ENCODE measurements at places on chromosomes 1 and 21.

DNA sequence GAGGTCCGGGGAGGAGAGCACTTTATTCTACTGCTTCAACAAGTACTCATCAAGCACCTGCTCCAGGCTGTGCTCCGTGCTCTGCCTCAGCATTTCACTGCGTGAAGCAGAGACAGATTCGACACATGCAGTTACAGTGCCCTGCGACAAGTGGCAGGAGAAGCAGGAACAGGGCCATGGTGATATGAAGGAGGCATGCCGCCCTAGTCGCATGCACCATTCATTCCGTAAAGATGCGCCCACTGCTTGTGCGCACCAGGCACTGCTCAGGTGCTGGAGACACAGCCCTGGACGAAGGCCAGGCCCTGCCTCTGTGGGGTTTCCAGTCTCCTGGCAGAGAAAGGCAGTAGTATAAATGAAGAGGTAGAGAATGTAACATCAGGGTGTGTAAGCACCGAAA, 206.6 kb downstream of the HIVEP3 start:
- no peak for DNase-seq

DNA sequence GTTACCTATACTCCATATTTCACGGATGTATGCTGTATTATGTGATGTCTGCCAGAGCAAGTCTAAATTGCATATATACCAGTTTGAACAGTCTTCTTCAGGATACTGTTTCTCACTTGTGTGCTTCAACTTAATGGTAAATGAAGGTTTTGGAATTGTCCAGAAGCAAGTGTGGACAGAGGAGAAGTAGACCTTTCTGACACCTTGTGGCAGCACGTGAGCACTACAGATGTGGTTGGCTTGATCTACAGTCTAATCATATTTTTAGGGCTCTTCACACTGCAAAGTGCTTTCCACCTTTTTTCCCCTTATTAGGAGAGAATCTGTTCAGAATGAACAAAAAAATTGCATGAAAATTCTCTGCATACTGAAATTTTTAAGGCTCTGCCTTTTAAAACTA, 10.9 kb downstream of the MORC3 start:
- DNase-seq = no peak

DNA sequence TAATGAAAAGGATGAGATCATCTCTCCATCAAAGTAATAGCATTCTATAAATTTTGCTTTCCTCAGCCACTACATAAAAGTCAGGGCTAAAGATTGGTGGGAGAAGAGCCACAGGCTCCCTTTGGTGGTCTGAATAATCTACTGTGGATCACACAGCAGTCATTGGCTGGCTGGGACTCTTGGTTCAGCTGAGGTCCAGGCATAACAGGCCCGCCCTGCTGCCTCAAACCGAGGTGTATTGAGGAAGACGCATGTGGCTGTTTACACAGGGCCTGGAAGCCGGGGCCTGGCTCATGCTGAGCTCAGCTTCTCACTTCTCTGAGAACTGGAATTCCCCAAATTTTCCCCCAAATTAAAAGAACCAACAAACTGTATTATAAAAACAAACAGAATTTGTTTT, 139.2 kb downstream of the PTPRC start:
- DNase-seq = no peak

GRCh38 chr1:154384650-154385489, 20.3 kb upstream of the IL6R start:
- no peak for DNase-seq

DNA sequence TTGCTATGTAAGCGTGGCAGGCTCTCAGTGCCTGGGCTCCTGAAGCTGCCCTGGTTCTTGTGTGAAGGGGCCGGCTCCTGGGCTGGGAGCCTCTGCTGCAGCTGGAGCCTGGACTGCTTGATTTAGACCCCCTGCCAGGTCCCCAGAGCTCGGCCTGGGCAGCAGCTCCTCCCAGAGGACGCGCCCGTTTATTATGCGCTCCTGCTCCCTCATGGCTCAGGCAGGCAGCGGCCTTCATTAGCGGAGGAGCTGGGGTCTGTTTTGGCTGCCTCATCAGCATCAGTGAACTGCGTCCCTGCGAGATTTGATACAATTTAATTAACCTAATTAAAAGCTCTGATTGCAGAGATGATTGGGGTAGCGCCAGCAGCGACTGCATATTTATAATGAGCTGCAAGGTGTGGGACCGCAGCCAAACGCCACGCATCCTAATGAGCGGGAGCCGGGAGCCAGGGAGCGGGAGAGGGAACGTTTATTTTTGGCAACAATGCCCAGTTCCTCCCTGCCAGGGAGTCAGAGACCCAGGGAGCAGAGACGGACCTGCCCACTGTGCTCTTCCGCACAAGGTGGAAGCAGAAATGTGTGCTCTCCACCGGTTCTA, 16.6 kb downstream of the UTP11 start:
- no peak for DNase-seq

- no peak for DNase-seq
Observed at GRCh38 chr1:229371624-229372023, 28.8 kb upstream of the CCSAP start.

GRCh38 chr21:14886001-14886400, 178.8 kb downstream of the NRIP1 start:
- no peak for DNase-seq

DNA sequence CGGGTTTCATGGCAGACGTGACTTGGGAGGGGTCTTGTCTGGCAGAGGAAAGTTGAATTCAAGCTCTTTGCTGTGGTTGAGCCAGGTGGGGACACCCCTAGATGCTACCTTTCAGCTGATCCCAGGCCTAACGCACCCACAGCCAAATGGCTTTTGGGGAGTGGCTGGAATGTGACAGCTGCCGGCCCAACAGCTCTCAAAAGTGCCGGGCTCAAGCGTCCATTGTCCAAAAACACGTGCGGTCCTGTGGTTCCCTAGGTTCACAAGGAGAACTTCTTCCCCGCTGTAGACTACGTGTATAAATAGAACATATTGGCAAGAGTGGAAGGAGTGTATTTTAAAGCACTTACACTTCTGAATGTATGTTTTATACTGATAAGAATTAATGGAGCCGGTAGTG, 87.1 kb upstream of the ARHGEF16 start:
- no peak for DNase-seq

GRCh38 chr1:3461934-3462275, 7.4 kb downstream of the ARHGEF16 start:
- DNase-seq = no peak

GRCh38 chr1:243917863-243918565, 68.0 kb upstream of the AKT3 start:
- no peak for DNase-seq

DNA sequence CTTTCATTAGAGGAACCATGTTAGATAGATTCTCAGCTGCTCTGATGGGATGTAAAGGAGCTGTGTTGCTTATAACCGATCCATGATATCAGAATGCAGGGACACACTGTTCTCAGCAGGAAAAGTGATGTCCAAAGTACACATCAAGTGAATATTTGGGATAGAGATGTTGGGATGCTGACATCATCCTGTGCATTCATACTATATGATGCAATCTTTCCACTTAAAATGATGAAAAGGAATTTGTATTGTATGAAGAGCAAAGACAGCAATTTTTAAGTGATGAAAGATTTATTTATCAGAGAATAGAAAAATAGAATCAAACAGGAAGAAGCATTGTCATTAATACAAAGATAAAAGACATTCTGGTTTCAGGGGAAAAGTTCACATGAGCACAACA, 110.1 kb downstream of the ERG start:
- no peak for DNase-seq

- DNase-seq = no peak
Observed at GRCh38 chr1:94888201-94888600, 38.7 kb downstream of the CNN3 start.

DNA sequence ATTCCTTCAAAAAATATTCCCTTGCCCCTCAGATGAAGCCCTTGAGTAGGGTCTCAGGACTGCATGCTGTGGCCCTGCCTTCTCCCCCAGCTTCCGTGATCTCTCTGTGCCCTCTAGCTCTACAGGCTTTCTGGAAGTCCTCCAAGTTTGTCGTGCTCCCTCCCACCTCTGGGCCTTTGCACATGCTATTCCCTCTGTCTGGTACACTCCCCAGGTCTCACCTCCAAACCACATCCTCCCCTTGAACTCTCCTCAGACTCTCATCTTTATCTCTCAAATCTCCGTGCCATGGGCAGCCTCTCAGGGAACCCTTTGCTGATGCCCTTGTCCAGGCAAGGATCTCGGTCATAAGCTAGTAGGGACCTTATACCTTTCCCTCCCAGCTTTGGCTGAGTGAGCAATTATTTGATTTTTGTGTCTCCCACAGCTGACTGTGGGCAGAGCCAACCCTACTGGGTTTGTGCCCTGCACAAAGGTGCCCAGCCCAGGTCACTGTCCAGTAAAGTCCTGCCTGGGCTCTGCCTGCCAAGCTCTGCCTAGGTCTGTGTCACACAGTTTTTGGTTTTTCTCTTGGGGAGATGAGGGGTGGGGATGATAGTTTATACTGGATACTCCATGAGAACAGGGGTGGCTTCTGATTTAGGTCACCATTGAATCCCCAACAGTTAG, 188.1 kb downstream of the ZNF281 start:
- DNase-seq = peak; percentile 79

- no peak for DNase-seq
Observed at GRCh38 chr1:44759077-44759476, 16.3 kb upstream of the RPS8 start.

GRCh38 chr1:29836651-29837646, 600.6 kb downstream of the PTPRU start:
- no peak for DNase-seq

GRCh38 chr1:177933881-177934280, 36.0 kb downstream of the SEC16B start:
- DNase-seq = no peak

- no peak for DNase-seq
Observed at GRCh38 chr1:218739426-218739825, 394.3 kb downstream of the TGFB2 start.

GRCh38 chr1:13762642-13763041, 62.7 kb downstream of the PRDM2 start:
- DNase-seq = no peak

- DNase-seq = no peak
Observed at GRCh38 chr1:63318201-63318979, 4.0 kb upstream of the FOXD3 start.

DNA sequence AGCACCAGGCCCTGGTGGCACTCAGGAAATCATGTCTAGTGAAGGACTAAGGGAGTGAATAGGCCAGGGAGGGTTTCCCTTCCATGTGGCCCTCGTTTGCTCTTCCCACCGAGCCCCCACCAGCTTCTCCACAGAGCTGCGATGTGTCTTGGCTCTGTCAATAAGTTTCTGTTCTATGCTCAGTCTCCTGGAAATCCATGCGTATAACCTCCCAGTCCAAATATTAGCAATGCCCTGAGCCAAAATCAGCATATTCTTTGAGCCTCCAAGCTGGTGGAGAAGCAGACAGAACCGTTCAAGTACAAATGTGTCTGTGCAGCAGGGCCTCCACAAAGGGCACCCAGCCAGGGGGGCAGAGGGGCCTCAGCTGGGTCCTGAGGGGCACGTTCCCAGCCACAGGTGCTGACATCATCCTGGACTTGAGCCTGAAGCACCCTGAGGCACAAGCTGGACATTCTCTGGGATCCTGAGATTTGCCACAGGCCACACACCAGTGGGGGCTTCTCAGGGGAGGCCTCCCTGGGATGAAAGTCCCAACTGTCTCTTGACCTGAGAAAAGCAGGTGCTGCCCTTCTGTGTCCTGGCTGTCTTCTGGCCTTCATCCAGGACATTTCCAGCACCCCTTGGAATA, 350.5 kb upstream of the VAMP3 start:
- DNase-seq = peak; percentile 24

DNA sequence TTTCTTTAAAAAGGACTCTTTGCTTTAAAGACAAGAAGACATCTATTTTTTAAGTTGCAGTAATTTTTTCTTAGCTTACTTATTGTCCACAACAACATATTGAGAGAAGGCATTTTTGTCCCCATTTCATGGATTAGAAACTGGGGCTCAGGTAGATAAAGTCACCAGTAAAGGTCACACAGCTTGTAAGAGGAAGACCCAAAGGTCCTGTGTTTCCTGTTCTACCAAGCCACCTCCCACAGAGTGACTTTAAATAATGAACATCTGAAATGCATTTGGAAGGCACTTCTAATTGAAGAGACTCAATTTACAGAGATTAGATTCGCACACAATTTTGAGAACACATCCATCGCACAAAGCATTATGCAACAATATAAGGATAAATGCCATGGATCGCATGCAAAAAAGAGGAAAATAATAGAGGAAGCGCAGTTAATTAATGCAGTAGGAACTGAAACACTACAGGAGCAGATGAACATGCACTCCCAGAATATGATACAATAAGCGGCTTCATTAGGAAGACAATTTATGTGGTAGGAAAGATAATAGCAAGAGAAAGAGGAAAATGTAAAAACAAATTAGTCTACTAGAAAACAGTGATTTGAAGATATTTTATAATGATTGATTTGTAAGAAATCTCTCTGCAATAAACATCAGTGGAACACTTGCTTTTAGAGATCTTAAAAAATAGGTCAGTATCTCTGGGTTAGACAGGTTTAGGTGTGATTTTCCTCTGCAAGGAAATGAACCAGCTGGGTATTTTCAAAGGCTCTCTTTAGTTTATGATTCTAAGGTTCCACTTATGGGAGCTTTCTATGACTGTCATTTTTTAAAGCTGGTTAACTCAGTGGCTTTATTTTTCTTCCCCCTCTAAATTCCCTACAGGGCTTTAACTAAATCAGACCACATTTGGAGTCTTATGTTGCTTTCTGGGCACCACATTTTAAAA, 27.1 kb upstream of the CD2 start:
- no peak for DNase-seq

- DNase-seq = no peak
Observed at GRCh38 chr1:5485436-5485835, 506.8 kb downstream of the NPHP4 start.

GRCh38 chr1:147622731-147623130, 47.6 kb downstream of the ACP6 start:
- DNase-seq = no peak

DNA sequence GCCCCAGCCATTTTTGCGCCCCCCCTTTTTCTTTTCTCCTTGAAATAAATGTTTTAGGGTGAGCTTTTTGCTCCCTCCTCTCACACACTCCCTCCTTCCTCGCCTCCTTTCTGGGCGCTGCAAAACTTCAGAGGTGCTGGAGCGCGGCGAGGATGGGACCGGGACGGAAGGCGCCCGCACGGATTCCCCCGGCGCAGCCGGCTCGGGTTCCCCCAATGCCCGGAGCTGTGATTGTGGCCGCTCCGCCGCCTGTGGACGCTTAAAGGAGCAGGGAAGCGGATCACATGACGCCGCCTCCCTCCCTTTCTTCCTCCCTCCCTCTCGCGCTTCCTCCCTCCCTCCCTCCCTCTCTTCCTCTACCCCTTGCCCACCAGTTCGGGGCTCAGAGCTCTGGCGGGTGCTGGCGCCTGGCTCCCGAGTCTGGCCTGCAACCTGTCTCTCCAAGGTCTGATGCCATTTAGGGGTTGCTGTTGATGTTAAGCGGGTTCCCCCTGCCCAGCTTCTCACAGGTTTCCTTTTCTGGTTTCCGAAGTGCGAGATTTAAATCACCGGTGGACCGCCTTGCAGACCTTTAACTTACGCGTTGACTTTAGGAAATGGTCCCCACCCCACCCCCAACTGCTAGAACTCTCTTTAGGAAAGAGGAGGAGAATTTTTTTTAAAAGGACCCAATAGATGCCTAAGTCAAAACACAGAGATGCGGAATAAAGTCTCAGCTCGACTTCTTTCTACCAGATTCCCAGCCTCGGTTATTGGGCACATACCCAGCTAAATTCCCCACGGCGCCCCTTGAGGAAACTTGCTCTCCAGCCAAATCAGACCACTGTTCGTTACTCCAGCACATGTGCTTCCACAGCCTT, at the start of gene WLS:
WLS (minus strand) TSS at position 235 of the 860 bp plus-strand sequence; CDS start at position 11, 224 bp downstream.
- DNase-seq = peak; percentile 75

GRCh38 chr1:202760589-202760988, 47.6 kb downstream of the KDM5B start:
- DNase-seq = no peak

GRCh38 chr1:92374223-92374622, 75.4 kb downstream of the RPAP2 start:
- DNase-seq = no peak

All from left lobe of liver (tissue), 2 donors.